ENCODE measurements at places on chromosomes 12 and 14.

DNA sequence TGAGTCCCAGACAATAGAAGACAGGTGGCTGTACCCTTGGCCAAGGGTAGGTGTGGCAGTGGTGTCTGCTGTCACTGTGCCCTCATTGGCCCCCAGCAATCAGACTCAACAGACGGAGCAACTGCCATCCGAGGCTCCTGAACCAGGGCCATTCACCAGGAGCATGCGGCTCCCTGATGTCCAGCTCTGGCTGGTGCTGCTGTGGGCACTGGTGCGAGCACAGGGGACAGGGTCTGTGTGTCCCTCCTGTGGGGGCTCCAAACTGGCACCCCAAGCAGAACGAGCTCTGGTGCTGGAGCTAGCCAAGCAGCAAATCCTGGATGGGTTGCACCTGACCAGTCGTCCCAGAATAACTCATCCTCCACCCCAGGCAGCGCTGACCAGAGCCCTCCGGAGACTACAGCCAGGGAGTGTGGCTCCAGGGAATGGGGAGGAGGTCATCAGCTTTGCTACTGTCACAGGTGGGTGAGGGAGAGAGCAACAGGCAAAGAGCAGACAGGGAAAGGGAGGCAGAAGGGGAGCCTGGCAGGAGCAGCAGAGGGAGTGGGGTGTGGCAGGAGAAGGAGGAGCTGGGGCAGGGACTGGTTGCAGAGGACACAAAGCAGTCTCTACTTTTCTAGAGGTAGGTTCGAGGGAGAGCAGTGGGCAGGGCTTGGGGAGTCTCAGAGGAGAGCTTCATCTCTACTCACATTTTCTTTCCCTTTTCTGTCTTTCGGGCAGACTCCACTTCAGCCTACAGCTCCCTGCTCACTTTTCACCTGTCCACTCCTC lies 452 bp downstream of the INHBE start:
- ATAC-seq: no peak

GRCh38 chr12:19410211-19410610 lies 29.1 kb upstream of the AEBP2 start:
- ATAC-seq: peak; percentile 90

GRCh38 chr12:56046027-56046780 lies 4.5 kb downstream of the RPS26 start:
- ATAC-seq: no peak

- ATAC-seq: no peak
These were observed 117.7 kb upstream of the C14orf180 start for GRCh38 chr14:104461676-104462449.

GRCh38 chr14:50768680-50769079 lies 62.3 kb downstream of the NIN start:
- ATAC-seq: peak; percentile 83

- ATAC-seq: no peak
These were observed 91.7 kb downstream of the TMX1 start for GRCh38 chr14:51331486-51332367.

DNA sequence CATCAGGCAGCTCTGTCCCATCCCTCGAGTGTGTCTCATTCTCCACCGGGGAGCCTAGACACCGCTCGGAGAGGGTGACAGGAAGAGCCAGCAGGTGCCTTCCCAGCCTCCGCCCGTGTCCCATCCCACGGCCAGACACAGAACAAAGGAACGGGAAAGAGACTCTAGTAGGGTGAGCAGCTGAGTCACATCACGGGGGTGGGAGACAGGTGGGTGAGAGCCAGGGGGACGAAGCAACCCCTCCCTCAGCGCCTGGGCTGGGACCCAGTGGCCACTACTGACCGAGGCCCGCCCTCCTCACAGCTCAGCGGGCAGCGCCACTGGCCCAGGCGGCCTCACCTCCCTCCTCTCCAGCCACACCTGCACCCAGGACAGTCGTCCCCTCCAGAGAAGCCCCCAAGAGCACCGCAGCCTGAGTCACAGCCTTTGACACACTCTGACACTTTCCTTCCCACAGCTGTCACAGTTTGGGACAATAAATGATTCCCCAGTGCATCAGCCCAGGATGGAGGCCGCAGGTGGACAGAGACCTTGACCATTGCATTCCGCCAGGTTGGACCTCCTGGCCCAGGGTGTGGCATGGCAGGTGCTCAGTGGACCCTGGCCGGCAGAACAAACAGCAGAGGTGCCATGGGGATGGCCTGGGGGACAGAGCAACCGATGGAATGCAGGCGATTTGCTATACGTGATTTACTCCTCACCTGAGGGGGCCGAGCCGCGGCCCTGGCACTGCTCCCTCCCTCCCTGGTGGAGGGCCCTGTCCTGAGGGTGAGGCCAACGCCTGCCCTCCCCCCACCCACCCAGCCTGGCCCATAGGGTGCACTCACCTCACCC lies 45.4 kb upstream of the GALNT9 start:
- no peak for ATAC-seq

DNA sequence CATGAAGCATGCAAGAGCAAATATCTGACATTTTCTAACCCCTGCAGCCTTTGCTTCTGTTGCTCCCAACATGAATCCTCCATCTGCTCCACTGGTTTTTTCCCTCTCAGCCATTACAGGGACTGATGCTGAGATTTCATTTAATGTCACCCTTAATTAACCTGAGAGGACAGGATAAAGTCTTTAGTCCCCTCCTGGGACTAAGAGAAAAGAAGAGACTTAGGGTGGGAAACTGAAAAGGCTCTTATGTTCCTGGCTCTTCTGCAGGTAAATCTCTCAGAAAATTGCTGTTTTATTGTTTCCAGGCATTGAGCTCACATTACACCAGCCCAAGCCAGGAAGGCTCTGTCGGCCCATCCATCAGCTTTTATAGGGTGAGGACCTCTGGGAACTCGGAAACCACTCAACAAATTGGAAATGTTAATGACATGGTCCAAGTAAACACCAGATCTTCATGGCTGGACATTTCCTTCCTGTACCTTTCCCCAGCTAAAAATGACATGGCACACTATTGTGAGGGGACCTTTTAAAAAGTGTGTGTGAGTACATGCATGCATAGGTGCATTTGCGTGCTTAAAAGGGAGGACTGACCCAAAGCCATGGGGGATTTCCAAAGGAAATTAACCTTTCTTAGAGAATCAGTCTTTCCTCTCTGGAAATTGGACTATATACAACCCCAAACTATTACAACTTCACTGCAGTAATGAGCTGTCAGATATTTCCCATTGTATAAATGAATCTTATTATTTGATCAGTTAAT lies 408.1 kb upstream of the TMTC1 start:
- ATAC-seq: no peak

DNA sequence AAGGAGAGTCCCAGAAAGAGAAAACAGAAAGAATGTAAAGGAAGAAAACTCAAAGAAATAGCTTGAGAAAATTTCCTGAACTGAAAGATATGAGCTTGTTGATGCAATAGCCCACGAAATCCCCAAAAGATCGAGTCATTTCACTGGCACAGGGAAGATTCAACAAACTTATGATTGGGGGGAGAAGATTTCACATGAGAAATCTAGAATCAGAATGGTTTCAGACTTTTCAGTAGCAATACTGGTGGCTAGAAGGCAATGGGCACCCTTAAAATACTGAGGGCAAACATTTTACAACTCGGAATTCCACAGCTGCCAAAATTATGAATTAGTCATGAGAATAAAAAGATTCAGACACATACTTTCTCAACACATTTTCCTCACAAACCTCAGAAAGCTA lies 8.9 kb upstream of the KRT7 start:
- ATAC-seq: no peak

- ATAC-seq: no peak
These were observed 163.6 kb upstream of the DYRK2 start for GRCh38 chr12:67484791-67485480.

DNA sequence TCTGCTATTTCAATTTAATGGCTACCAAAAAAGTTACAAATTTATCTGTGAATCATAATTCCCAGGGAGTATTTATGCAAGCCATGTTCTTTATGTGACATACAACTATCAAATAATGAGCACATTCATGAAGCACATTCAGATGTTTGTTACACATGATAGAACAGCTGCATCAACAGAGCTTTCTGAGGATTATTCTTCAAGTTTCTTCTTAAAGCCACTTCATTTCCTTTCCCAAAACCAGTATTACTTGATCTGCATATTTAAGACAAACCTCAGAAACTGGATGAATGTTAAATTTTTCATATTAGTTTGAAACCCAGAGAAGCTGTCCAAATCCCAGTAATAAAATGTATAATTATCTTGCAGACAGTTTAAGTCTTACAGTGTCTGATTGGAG lies 73.6 kb upstream of the SOX5 start:
- no peak for ATAC-seq

GRCh38 chr12:130347588-130347987 lies 9.9 kb downstream of the PIWIL1 start:
- ATAC-seq: no peak

DNA sequence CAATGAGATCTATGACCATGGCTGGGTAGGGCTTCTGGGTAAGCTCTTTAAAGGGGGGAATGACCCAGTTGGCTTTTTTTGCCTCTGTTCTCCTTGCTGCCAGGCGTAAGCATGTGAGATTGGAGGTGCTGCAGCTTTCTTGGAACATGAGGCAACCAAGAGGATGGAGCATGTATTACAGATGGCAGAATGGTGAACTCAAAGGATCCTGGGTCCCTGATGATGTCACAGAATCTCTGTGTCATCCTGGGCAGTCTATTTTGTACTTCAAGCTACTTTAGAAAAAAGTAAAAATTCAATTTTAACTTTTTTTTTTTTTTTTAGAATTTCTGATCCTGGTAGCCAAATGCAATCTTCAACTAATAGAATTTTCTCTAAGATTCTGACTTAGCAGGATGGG lies 8.0 kb downstream of the KRT82 start:
- no peak for ATAC-seq

DNA sequence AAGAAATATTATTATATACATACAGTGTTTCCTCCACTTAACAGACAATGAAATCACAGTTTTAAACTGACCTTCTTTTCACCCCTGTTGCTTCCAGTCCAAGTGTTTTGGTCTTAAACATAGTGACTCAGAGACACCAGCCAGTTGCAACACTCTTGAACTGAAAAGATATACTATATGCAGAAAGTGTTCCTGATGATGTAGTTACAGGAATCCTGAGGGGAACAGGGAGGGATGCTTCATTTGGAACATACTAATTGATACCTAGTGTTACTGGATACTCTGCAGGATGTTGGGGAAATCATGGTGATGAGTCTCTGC lies 420.8 kb downstream of the CCDC91 start:
- ATAC-seq: no peak

DNA sequence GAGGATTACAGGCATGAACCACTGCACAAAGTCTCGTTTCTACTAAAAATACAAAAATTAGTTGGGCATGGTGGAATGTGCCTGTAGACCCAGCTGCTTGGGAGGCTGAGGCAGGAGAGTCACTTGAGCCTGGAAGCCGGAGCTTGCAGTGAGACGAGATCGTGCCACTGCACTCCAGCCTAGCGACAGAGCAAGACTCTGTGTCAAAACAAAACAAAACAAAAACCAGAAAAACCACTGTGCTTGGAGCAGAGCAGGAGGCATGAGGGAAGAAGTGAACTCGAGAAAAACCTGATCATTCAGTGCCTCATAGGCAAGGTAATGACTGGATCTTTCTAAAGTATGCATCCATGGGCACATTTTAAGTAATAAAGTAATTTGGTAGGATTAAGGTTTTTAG lies 487.8 kb downstream of the KCNH5 start:
- ATAC-seq: no peak

GRCh38 chr14:65574611-65575010 lies 162.1 kb downstream of the FUT8 start:
- no peak for ATAC-seq

DNA sequence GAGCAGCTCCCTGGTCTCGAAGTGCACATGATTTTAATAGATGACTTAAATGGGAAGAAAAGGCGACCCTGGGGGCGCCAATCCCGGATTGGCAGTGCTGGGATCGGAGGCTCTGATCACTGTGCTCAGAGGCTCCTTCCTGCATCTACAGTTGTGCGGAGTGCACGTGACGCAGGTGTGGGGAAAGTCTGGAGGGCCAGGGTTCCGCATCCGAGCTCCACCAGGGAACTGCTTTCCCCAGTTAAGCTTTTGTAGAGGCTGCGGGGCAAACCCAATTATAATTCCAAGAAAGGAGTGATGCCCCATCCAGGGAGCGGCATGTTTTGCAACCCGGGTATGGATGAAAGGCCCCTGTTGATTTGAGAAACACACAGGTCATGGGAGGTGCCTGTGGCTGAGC lies 36.5 kb downstream of the ELK3 start:
- ATAC-seq: no peak

- ATAC-seq: no peak
These were observed 228.9 kb upstream of the CAND1 start for GRCh38 chr12:67039995-67040860.

DNA sequence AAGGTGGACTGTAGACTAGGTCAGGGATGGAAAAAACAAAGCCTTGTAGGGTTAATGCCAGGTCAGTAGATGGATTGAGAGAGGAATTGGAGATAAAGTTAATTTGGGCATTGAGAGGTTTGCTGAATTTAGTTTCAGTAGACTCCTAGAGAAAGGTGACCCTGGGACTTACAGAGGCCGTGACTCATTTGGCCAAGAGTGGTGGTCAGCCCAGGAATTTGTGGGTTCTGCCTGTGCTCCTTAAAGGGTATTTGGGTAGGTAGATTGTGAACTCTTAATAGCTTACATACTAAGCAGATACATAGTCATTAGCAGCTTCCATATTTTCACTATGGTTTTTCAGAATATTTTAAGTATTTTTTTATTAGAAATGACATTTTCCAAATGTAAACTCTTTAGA lies 21.8 kb downstream of the PLEKHA5 start:
- ATAC-seq: no peak

DNA sequence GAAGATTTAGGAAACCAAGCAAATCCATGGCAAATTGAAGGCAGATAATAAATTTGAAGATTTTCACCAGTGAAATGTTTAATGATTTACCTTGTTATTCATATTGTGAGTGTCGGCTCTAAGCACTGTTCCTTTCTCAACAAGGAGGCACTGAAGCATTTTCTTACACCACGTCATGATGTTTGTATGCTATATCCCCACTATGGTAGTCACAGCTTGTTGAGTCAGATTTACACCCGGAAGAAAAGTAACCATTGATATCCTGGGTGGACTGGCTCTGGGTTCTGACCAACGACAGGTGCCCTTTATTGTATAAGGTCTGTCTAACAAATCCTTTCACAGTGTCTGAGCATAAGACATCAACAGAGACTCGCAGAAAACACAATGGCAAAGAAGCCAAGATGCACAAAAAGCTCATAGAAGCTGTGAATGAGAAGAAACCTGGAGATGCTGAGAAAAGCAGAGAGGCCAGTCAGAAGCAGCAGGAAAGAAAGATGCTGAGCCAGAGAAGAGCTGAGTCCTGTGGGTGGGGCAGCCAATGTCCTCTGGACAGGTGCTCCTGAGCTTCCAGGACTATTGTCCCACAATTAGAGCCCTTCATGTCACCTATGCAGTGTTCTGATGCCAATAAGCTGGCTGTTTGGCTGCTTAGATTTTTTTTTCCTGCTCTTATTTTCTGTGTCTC lies 49.7 kb upstream of the ARHGAP5 start:
- ATAC-seq: no peak

GRCh38 chr12:55002355-55002754 lies 17.4 kb upstream of the NEUROD4 start:
- ATAC-seq: no peak

Measured in SK-N-SH treated with all-trans-retinoic acid at 6 μM for 48 hours (cell line).